ENCODE measurements at places on chromosomes 6 and 20. TPM values are rescaled to one million over a fixed set of nuclear protein-coding genes. Genes with fewer than 3 reads are reported as not detected.

DNA sequence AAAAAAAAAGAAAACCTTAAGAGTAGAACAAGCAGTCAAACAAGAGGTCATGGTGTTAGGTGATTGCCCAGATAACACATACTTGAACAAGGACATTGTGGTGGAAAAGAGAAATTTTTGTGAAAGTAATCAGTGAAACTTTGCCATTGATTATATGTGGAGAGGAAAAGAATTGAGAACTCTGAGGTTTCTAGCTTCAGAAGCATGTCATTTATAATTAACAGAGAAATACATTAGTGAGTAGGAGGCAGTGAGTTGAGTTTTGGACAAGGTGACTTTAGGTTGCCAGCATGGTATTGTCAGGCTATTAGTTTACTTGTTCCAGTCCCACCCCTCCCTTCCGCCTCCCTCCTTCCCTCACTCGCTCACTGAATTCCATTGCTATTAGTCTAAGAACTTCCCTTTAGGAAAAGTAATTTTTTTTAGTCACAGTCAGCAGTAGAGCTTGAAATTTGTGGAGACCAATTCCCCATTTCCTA, 17.2 kb downstream of the TAB2 start:
- DNase-seq, result no peak

DNA sequence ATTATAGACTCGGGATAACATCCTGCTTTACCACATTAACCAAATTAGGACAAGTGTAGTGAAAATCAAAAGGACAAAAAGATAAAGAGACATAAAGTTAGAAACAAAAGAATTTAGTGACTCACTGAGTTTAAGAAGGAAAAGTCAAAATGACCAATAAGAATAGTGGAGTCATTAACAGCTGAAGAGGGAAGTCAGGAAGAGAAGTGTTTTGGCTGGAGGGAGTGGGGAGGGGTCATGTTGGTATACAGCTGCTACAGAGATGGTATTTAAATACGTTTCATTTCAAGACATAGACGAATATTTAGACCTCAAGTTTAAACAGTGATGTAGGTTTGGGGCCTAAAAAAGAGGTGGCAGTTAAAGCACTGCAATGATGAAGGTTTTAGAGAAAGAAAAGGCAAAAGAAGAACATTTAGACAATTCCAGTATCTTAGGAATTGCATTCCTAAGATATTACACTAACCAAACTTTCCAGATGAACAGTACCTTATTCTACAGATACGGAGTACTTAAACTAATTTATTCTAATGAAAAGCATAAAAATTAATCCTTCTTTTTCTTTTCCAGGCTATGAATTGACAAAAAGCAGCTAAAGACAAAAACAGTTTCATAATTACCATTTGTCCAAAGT, 10.6 kb downstream of the FKBP5 start:
- DNase-seq, result no peak

The SMLR1 gene
- total RNA-seq, result not detected

The LST1 gene
- 5.5 TPM for total RNA-seq

DNA sequence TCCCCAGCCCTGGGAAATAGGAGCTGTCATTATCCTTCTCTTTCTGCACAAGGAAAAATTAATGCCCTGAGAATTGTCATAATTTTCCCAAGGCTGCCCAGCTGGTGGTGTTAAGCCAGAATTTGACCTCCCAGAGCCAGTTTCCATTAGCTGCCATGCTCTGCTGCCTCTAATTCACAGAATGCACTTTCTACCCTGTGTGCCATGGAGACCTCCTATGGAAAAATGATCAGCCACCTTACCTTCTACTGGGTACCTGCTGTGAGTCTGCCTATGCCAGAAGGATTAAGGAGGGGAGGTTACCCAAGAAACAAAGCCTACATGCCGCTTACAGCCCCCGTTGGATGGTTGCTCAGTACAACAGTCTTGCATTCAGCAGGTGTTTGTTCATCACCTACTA, 29.1 kb downstream of the POFUT1 start:
- DNase-seq, result no peak
